Kidney glomerular epithelial cell (primary cell): ENCODE measurements at places on chromosomes 16 and 17.

- DNase-seq: no peak
These were observed 496.9 kb upstream of the ZFHX3 start for GRCh38 chr16:73544826-73545225.

DNA sequence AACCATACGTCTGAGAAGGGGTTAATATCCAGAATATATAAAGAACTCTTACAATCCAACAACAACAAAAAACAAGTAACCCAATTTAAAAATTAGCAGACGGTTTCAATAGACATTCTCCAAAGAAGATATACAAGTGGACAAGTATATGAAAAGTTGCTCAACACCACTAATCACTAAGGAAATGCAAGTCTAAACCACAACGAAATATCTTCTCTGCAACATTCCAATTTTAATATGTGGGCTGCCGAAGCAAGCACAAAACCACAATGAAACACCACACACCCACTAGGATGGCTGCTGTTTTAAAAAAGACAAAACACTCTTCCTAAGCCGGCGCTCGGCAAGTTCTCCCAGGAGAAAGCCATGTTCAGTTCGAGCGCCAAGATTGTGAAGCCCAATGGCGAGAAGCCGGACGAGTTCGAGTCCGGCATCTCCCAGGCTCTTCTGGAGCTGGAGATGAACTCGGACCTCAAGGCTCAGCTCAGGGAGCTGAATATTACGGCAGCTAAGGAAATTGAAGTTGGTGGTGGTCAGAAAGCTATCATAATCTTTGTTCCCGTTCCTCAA, 5.9 kb upstream of the SLC13A2 start:
- DNase-seq: no peak

DNA sequence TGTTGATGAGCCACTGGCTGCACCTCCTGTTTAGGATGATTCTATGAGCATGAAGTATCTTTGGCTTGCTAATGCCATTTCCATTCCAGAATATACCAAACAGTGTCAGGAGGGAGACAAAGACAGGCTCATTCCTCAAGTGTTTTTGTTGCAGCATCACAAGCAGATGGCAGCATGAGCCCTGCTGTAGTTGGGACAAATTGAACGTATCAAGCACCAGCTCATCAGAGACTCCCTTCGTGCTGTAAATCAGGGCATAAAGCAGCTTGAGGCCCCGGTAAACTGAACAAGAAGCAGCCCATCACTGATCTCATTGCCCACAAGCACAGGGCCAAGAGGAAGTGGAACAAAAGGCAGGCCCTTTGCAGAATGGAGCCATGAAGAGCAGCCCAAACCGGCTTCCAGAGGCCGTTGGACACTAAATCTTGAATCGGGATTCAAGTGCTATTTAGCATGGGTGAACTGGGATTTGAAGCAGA, 45.9 kb upstream of the HS3ST3A1 start:
- DNase-seq: no peak

- no peak for DNase-seq
These were observed 13.0 kb downstream of the ACSF2 start for GRCh38 chr17:50439008-50439407.
